M059J (cell line): ENCODE measurements at places on chromosomes 7 and 10. TPM values are rescaled to one million over a fixed set of nuclear protein-coding genes. Genes with fewer than 3 reads are reported as not detected.
A peak's percentile ranks its signal among the peaks of the same experiment; 100 is the strongest.

GRCh38 chr7:128963327-128963757 lies 25.6 kb downstream of the IRF5 start:
- peak; percentile 22 for DNase-seq

DNA sequence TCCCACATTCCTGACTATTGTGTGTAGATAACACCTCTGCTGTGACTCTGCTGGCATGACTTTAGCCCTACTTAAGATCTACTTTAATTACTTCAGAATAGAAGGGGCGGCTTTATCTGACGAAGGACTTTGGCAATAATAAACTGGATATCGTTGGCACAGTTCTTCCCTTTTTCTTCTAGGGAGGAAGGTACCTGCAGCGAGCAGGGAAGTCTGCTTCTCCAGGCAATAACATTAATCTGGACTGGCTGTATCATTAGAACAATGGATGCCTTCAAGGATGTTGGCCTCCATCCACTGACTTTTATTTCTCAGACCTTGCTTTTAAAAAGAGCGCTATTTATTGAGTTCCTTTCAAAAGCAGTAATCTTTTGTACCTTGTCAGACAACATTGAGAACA lies 172.6 kb upstream of the THSD7A start:
- DNase-seq, result no peak

- peak; percentile 31 for DNase-seq
Observed at GRCh38 chr7:108045154-108045553, 42.2 kb upstream of the LAMB1 start.

DNA sequence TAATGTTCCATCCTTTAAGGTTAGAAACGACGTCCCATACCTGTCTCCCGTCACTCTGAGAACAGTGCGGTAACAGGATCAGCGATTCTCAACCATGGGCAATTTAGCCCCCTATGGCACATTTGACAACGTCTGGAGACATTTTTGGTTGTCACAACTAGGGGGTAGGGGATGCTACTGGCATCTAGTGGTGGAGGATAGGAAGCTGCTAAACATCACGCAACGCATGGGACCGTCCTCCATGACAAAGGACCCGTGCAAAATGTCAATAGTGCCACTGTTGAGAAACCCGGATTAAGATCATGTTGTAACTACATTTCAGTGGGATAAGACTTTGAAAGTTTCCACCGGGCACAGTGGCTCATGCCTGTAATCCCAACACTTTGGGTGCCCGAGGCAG lies 5.0 kb upstream of the PAXIP1 start:
- DNase-seq, result no peak

DNA sequence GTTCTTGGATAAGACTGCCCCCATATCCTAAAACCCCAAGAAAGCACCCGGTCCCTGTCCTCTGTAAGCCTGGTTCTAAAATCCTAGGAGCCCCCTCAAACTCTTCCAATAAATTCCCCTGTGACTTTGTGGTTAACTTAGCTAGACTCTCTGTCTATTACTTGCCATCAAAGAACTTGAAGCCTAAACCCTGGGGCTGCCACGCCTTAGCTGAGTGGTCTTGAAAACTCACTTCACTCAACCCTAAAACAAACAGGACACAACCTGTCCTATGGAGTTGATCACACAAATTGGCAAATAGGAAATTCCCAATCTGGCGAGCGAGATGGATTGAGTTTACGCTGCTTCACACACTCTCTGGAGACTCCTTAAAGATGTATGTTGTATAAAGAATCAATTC lies 191.4 kb upstream of the SVIL start:
- no peak for DNase-seq

- no peak for DNase-seq
Observed at GRCh38 chr7:120363414-120363813, 90.4 kb downstream of the KCND2 start.

- peak; percentile 29 for DNase-seq
Observed at GRCh38 chr10:62348029-62348428, 26.1 kb upstream of the ZNF365 start.

GRCh38 chr10:125334545-125334944 lies 174.2 kb upstream of the CTBP2 start:
- DNase-seq, result no peak

DNA sequence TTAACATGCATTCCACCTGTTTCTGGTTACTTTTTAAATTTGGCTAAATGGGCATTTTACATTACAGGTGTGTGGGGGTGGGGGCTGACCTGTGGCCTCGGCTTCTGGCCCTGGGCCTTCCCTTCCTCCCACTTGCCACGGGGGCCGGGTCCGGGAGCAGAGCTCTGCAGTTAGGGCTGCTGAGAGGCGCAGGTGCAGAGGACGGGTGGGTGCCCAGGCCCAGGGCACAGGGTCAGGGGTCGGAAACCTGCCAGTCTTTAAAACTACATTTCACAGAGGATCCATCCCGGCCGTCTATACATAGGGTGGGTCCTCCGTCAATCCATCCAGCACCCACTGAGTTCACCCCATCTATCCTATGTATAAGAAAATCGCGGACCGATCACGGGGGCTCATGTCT lies 106.5 kb upstream of the INSIG1 start:
- DNase-seq, result no peak

DNA sequence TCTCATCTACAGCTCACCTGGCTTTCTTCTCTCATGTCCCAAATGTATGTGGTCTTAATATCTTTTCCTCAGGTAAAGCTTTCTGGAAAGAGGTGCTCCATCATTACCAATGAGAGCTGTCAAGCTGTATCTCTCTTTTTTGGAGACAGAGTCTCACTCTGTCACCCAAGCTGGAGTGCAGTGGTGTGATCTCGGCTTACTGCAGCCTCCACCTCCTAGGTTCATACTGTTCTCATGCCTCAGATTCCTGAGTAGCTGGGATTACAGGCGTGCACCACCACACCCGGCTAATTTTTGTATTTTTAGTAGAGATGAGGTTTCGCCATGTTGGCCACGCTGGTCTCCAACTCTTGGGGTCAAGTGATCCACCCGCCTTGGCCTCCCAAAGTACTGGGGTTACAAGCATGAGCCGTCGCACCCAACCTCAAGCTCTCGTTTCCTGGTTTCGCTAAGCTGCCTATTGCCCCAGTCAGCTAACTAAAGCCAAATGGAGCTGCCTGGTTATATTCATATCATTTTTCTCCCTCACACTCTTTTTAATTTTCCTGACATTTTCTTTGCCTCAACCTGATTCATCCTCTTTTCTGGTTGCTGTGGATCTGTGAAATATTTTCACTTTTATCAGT lies 60.5 kb downstream of the SUFU start:
- DNase-seq, result no peak

DNA sequence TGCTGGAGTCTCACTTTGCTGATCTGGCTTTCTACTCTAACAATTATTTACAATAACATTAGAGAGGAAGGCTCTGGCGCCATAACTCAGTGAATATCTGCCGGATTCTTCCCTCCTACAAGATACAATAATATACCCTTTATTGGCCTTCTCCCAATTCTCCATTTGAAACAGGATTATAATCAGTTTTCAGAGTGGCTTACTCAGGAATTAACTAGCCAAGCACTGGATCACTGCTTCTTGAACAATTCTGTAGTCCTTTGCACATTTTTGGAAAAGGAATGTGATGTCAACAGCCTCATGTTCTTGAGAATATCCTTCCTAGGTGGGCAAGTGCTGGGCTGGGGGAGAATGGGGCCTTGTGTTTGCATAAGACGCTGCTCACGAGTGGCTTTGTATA lies 125.9 kb downstream of the HIPK2 start:
- no peak for DNase-seq

DNA sequence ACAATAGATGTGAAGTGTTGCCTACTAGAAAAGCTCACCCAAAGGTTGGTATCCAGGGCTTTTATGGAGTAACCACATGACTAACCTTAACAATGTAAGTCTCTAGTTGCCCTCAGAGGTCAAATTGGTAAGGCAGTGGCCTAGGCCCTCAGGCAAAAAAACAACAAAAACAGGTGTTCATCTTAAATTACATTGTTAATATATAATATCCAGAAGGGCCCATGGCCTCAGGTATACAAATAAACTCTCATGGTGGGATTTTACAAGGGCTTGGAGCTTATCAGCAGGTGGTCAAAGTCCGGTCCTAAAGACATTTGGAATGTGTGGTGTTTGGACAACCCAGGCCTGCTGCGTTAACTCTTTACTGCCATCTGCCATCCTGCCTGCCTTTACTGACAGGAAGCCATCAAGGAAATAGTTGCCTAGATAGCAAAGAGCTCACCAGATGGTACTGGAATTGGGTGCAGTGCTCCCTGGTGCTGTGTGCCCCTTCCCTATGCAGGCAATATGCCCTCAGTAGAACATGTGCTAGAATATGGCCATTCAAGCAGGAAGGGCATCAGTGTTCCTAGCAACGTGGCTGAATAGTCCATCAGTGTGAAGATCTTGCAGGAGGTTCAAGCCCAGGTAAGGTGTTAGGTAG lies 36.2 kb downstream of the TOMM7 start:
- peak; percentile 37 for DNase-seq

Gene KEL
- 3.9 TPM in 1 of 2 replicates, not detected in the other for total RNA-seq

Gene ADAM12
- 43.4 and 76.1 TPM in 2 replicates for total RNA-seq

Gene ABCC2
- total RNA-seq, result 0.52 and 6.1 TPM in 2 replicates

Gene SFRP4
- 0.27 and 0.86 TPM in 2 replicates for total RNA-seq

Gene ITGB8
- 18.4 and 24.3 TPM in 2 replicates for total RNA-seq

Gene HYCC1
- total RNA-seq, result 76.4 and 136 TPM in 2 replicates

Gene GDF10
- total RNA-seq, result not detected in 2 replicates
